NCI-H774 (cell line): ENCODE measurements at places on chromosomes 3 and 15.

DNA sequence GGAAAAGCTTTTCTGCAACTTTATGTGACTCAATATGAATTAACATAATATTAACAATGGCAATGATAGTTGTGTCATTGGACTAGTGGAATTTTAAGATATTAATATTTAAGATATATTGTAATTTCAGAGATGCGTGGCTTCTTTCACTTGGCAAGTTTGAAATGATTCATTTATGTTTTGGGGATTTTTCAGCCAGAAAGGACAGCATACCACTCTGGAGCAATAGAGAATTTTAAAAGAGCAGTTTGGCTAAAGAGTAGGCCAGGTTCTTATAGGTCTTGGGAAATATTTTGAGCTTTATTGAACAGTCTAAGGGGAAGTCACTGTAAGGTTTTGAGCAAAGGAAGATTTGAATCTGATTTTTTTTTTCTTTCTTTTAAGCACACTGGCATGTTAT lies 16.5 kb downstream of the GMPS start:
- no peak for DNase-seq

- peak; percentile 10 for DNase-seq
Observed at GRCh38 chr3:74200952-74201351, 413.5 kb downstream of the CNTN3 start.

- no peak for DNase-seq
Observed at GRCh38 chr15:68584756-68585573, 6.2 kb downstream of the CORO2B start.

GRCh38 chr15:77747175-77748077 lies 114.7 kb upstream of the LINGO1 start:
- DNase-seq, result no peak

GRCh38 chr3:113000691-113001090 lies 9.9 kb downstream of the GTPBP8 start:
- no peak for DNase-seq

DNA sequence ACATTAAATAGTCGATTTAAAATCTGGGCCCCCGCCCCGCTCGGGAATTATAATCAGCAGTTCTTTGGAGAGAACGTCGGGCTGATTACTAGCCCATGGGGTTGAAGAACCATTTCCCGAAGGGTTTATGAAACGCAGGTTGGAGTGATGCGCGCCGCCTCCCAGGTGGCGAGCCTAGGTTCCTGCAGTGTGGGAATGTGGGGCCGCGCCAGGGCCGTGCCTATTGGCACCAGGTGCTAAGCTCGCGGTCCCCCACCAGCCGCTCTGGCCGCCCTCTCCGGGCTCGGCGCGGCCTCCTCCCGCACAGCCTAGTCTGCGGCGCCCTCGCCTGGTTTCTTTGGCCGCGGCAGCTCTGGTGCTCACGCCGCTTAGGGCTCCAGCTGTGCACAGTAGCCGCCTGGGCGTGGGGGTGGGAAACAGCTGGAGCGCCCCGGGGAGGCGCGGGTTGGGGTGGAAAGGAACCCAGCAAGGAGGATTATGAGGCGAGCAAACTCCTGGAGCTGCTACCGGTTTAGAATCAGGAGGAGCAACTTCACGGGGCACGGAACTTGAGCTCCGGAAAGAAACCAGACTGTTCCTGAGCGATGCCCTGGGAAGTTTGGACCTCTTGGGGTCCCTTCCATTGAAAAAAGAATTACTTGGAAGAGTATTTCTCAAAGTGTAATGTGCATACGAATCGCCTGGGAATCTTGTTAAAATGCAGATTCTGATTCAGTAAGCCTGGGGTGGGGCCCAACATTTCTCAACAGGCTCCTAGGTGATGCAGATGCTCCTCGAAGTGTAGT lies 5.6 kb upstream of the MECOM start:
- peak; percentile 93 for DNase-seq

DNA sequence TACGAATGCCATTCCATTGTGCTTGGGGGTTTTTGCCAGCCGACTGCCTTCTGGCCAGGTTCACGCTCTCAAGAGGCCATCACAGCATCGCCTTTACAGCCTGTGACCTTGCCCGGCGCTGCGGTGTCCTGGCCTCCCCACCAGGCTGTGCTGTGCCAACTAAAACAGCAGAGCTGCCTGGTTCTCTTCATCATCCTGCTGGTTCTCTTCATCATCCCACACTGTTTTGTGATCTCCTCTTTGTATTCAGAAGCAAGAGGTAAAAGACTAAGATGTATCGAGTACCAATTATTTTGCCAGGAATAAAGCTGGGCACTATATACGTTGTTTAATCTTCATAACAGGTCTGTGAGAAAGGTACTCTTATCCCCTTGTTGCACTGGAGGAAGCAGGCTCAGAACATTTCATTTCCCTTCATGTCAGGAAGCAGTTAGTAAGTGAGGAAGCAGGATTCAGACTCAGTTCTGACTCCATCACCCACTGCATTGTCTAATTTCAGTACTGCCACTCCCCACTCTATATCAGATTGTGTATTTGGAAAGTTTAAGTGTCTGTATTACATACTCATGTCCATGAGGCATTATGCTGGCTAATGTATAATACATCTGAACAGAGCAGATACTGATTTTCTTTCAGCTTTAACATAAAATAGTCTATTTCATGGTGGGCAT lies 92.7 kb downstream of the LRRC28 start:
- no peak for DNase-seq

GRCh38 chr3:74832925-74833324 lies 218.5 kb upstream of the CNTN3 start:
- DNase-seq, result no peak
